Renal cortex interstitium (tissue), 15 donors: ENCODE measurements at places on chromosomes 7 and 10. TPM values are rescaled to one million over a fixed set of nuclear protein-coding genes. Genes with fewer than 3 reads are reported as not detected.
A peak's percentile ranks its signal among the peaks of the same experiment; 100 is the strongest.

- no peak for DNase-seq
These were observed 57.0 kb upstream of the DNAJB6 start for GRCh38 chr7:157279741-157280215.

GRCh38 chr7:105756367-105756766 is 120.0 kb downstream of the ATXN7L1 start:
- no peak for DNase-seq

DNA sequence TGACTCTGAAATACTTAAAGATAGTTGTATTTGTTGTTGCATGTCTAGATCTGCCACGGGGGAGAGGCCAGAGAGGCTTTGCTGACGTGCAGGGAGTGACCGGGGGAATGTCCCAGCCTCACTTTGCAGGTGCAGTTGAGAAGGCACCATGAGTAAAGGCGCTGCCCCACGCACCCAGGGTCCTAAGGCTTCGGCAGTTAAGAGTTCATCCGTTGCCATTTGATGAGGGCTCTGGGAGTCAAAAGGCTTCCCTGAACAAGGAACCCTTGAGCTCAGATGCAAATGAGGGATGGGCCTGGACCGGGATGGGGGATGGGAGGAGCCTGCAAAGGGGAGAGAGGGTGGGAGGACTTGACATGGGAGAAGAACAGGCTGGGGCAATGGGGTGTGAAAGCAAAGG is 20.4 kb downstream of the PPP2R2D start:
- no peak for DNase-seq

DNA sequence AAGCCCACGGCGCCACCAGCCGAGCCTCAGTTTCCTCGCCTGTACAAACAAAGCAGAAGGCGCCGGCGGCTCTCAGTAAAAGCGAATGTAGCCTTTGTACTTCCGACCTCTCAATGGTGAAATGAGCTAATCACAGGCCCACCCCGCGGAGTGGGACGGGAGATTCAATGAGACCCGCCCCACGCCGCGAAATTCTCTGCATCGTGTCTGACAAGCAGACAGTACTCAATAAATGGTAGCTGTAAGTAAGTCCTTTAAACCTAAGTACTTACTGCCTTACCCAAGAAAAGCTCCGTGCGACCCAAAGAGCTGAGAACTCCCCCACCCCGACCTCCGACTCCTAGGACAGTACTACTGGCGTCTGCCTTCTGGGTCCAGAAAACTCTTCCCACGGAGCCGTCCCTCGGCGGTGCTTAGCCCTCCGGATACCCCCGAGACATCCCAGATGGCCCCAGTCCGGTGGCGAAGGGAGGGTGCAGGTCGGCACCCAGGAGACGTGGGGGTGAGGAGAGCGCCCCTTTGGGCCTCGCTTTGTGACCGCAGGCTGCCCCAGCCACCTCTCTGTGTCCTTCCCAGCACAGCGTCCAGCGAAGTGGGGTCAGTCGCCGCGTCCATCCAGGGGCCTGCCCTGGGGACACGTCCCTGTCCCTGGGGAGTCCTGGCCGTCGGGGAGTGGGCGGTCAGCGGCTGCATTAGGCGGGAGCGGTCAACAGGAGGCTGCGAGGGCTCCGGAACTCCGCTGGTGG is 972 bp upstream of the CXCL12 start:
- DNase-seq: no peak

- no peak for DNase-seq
These were observed 179.3 kb downstream of the NPSR1 start for GRCh38 chr7:34837316-34837715.

DNA sequence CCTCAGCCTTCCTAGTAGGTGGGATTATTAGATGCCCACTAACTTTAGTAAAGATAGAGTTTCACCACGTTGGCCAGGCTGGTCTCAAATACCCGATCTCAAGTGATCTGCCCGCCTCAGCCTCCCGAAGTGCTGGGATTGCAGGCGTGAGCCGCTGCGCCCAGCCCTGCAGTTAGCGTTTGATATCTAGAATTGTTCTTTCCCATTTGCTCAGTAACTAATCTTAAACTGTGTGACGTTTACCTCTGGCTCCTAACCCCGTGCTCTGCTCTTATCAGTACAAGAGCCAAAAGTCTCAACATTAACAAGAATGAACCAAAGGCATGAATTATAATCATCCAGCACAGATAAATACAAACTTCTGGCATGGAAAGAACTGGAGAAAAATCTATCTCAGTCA is 47.4 kb downstream of the IGF2BP3 start:
- DNase-seq: no peak

GRCh38 chr7:102412548-102412947 is 16.4 kb downstream of the PRKRIP1 start:
- DNase-seq: no peak

GRCh38 chr7:73395538-73396503 is 37.8 kb upstream of the FZD9 start:
- no peak for DNase-seq

- no peak for DNase-seq
These were observed 9.8 kb downstream of the NOD1 start for GRCh38 chr7:30468791-30469190.

- no peak for DNase-seq
These were observed 102.6 kb downstream of the SH3PXD2A start for GRCh38 chr10:103752680-103753248.

DNA sequence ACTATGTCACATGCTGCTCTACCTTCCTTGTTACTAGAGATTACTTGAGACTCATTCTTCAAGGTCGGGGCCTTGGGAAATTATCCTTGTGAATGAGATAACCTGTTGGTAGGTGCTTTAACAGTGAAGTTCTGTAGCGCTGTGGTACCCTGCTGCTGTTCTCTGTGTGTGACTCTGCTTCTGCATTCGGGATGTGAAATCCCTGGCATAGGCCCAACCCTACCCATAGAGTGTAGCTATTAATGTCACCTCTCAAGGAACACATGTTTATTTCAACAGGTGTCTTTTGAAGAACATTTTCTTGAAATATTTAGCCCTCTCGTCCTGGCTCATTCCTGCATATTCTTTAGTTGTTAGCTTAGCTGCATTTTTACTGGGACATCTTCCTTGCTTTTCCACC is 41.8 kb upstream of the TMEM236 start:
- DNase-seq: no peak

DNA sequence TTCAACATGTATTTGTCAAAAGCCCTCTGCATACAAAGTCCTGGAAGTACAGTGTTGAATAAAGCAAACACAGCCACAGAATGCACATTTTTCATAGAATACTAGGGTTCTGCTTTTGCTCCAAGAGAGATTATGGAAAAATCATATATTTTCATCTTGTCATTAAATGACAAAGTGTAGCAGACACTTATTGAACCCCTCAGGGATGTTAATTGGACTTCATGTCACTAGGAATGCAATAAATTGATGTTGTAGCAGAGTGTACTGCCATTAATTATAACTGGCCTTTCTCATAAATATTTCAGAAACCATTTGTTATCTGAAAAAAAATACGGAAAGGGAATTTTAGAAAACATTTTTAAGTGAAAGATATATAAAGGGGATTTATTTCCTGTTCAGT is 64.5 kb upstream of the TAC1 start:
- no peak for DNase-seq

DNA sequence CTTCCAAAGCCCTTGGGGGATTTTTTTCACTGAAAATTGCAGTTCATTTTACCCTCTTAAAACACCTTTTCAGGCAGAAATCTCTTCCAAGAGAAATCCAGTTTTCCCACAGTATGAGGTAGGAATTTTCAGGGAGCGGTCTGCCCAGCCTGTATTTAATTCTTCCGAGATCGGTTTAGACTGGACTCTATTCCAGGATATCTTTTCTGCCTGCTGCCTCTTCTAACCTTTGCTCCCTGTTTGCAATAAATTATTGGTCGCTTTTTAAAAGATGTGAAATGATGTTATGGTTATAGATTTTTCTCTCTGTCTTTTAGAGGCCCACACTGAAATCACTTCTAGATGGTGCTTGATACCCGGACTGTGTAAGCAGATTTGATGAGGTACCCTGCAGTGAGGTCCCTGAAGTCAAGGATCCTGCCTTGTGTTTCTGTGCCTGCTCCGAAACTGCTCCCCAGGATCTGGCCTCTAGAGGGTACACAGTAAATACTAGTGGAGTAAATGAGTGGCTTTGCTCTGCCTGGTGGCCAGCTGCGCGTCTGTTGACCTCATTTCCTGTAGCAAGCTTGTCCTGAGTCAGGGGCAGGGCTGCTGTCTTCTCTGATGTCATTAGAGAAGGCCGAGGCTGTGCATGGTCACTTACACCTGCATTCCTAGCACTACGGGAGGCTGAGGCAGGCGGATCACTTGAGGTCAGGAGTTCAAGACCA is 191.6 kb downstream of the FANK1 start:
- no peak for DNase-seq

DNA sequence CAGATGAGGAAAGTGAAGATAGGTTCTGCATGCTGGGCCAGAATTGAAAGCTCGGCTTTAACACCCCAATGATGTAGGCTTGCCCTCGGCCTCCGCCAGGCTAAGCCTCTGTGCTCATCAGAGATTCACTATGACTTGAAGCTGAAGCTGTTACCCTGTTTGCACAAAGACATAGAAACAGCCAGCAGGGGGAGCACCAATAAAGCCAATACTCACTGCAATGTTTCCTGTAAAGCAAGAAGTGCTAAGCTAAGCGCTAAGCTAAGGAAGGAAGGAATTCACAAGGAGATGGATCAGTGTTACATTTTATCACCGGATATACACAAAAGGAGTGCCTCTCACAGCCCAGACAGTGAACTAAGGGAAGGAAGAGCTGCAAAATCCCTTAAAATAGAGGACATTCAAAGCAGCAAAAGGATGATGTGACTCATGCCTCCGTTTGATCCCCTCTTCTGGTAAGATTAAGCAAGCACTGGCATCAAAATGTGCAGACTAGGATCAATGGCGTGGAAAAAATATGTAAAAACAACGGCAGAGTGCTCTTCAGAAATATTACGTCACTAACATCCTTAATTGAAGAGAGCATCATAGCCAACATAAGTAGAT is 153.8 kb downstream of the COBL start:
- peak; percentile 81 for DNase-seq

DNA sequence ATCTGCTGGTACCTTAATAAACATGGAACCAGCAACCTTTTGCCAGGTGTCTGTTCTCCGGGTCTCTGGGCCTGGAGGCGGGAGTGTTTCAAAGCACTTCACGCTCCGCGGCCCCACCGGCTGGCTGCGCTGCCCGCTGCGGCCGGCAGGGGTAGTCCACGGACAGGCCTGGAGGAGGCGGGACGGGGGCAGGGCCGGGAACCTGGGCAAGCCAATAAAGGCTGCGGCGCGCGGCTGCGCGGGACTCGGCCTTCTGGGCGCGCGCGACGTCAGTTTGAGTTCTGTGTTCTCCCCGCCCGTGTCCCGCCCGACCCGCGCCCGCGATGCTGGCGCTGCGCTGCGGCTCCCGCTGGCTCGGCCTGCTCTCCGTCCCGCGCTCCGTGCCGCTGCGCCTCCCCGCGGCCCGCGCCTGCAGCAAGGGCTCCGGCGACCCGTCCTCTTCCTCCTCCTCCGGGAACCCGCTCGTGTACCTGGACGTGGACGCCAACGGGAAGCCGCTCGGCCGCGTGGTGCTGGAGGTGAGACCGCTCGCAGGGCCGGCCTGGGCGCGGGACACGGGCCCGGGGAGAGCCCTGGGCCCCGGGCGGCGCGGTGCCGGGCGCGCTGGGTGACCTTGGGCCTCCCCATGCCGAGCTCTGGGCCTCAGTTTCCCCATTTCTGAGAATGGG is at the start of gene PPIF:
PPIF (plus strand) TSS at position 244 of the 668 bp plus-strand sequence; CDS start at position 324, 80 bp downstream.
- DNase-seq: peak; percentile 90

- DNase-seq: no peak
These were observed 4.2 kb upstream of the NANOS1 start for GRCh38 chr10:119025336-119025735.

DNA sequence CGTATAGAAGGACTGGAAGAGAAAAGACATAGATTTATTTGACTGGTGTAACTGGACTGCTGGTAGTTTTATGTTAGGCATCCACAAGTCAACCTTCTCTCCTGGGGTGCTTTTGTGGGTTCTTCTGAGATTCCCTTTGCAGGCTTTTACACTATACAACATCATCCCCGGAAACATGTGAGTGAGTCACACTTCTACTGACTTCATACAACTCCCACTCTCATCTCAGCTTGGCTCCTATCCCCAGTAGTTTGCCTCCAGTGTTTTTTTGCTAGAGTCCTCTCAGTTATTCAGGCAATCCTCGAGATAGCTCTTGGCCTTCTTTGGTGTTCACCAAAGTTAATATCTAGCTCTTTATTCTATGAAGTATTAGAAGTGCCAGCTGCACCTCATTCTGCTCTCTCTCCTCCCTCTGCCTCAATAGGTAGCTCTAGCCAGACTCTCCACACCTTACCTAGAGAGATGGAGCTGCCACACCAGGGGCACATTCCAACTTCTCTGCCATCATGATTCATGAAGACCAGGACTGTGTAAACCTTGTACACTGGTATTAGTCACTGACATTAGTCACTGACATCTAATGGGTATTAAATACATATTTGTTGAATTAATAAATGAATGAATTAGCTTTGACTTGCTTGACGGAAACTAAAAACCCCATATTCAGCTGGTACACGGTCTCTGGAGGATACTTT is 281.9 kb downstream of the PPP1R3A start:
- DNase-seq: no peak

- DNase-seq: no peak
These were observed 323.2 kb downstream of the ZNF248 start for GRCh38 chr10:37534166-37534565.

DNA sequence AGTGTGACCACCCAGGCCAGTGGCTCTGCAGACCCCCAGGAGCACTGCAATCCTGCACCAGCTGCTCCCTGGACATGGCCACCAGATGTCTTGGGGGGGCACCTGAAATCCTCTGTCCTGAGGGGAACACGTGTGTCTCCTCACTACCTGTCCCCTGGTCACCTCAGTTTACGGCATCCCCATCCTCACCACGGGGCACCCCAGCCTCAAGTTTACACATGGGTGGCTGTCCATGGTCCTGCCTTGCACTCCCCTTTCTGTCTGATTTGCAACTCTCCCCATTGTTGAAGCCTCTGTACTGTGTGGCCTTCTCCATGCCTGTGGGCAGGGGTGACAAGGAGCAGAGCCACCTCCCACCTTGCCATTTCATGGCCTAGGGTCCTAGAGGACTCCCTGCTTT is 67.2 kb downstream of the RAMP3 start:
- DNase-seq: no peak

Gene FAM25G
- not detected for polyA plus RNA-seq

Gene KLF14
- 0.70 TPM for polyA plus RNA-seq

Gene PANK1
- polyA plus RNA-seq: 42.0 TPM

Gene CYP2E1
- 1.7 TPM for polyA plus RNA-seq

Gene CNTNAP2
- 29.3 TPM for polyA plus RNA-seq

Gene TRIM50
- polyA plus RNA-seq: 0.28 TPM

Gene ARHGEF35
- 19.6 TPM for polyA plus RNA-seq

Gene FRMPD2
- polyA plus RNA-seq: 0.60 TPM

Gene BMPER
- polyA plus RNA-seq: 29.1 TPM

Gene ACSL5
- 4.3 TPM for polyA plus RNA-seq

Gene CTNNA3
- polyA plus RNA-seq: 2.9 TPM

Gene CDHR1
- 0.73 TPM for polyA plus RNA-seq

Gene REPIN1
- polyA plus RNA-seq: 80.5 TPM

Gene PSD
- polyA plus RNA-seq: 7.4 TPM

Gene KIF20B
- polyA plus RNA-seq: 14.4 TPM

Gene ABCB4
- 3.4 TPM for polyA plus RNA-seq

Gene GARIN1A
- polyA plus RNA-seq: 4.3 TPM
